Right ventricle myocardium superior (tissue), 1 donor: ENCODE measurements at places on chromosomes 2 and 18. TPM values are rescaled to one million over a fixed set of nuclear protein-coding genes. Genes with fewer than 3 reads are reported as not detected.

GRCh38 chr2:211329421-211329820 lies 773.0 kb downstream of the CPS1 start:
- DNase-seq = no peak

- DNase-seq = peak; percentile 73
These were observed 44.5 kb downstream of the PDIA6 start for GRCh38 chr2:10768063-10768507.

- DNase-seq = no peak
These were observed at the start of gene MTCL1 for GRCh38 chr18:8705238-8705960. Gene MTCL1 (plus strand): TSS chr18:8705556. CDS start chr18:8705661, 105 bp downstream.

DNA sequence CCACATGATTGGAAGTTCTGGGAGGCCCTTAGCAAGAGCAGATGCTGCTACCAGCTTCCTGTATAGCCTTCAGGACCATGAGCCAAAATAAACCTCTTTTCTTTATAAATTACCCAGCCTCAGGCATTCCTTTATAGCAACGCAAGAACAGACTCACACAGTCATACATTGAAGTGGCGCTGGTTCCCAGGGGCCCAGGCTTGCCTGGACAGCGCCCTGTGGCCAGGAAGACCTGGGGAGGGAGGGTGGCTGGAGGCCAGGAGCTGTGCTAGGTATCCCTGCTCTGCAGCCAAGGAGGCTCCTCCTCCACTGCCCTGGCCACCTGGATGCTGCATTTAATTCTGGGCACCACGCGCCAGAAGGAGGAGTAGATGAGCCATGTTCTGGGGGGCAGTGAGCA lies 98.1 kb downstream of the AGAP1 start:
- peak; percentile 34 for DNase-seq

GRCh38 chr2:72001937-72002690 lies 145.5 kb downstream of the CYP26B1 start:
- DNase-seq = no peak

DNA sequence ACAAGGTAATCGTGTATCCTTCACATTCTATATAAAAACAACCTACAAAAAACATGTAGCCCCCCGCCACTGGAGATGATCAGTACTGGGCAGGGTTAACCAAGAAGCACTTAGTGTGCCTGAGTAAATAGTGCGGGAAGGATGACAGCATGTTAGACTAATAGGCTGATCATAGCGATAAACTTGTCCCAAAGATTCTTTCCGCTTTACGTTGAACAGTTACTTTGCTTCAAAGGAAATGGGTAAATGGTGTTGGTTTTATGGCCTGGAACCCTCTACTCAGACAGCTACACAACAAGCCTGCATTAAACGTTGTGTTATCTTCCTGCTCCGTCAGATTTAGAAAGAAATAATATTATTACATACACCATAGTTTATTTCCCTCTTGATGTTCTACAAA lies 67.7 kb downstream of the CTAGE1 start:
- no peak for DNase-seq

ASB1 gene
- total RNA-seq = 69.8 TPM

DNA sequence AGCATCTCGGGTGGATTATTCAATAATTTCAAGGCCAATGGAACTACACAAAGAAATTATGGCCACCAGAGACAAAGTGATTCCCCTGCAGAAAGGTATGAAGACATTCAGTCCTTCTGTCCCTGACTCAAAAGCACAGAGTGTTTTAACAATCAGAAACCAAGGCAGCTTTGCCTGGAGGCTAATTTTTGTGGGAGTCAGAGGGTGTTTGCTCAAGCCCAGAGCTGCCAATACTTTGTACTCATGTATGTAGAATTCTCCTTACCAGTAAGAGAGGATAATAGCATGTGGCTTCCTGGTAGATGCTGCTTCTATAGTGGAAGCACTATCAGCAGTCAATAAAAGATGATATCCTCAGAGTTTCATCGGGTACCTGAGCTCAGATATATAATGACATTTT lies 178.4 kb downstream of the KCNE4 start:
- no peak for DNase-seq

- DNase-seq = no peak
These were observed 47.4 kb downstream of the TSPYL6 start for GRCh38 chr2:54208364-54209240.

GRCh38 chr2:46299365-46300263 lies 2.4 kb downstream of the EPAS1 start:
- peak; percentile 85 for DNase-seq

DNA sequence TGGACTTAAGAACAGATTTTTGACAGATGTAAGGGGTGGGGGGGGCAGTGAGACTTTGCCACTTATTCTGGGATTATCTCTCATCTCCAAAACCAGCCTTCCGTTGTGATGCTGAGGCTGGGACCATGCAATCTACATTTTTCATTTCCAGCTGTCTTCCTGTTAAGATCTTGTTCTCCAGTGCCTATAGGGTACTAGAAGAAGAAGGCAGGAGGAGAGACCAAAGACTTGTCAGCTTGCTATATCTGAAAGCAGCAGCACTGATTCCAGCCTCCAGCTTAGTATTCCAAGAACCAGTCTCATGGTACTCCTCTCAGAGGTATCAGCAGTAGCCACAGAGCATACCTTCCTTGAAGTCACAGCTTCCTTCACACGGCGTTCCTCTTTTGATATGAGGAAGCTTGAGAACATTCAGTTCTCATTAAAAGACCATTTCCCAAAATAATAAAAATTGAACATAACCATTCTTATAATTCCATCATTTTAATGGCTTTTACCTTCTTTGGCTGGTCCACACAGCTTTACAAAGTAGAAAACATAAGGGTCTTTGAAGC lies 49.8 kb downstream of the USP34 start:
- DNase-seq = no peak

DNA sequence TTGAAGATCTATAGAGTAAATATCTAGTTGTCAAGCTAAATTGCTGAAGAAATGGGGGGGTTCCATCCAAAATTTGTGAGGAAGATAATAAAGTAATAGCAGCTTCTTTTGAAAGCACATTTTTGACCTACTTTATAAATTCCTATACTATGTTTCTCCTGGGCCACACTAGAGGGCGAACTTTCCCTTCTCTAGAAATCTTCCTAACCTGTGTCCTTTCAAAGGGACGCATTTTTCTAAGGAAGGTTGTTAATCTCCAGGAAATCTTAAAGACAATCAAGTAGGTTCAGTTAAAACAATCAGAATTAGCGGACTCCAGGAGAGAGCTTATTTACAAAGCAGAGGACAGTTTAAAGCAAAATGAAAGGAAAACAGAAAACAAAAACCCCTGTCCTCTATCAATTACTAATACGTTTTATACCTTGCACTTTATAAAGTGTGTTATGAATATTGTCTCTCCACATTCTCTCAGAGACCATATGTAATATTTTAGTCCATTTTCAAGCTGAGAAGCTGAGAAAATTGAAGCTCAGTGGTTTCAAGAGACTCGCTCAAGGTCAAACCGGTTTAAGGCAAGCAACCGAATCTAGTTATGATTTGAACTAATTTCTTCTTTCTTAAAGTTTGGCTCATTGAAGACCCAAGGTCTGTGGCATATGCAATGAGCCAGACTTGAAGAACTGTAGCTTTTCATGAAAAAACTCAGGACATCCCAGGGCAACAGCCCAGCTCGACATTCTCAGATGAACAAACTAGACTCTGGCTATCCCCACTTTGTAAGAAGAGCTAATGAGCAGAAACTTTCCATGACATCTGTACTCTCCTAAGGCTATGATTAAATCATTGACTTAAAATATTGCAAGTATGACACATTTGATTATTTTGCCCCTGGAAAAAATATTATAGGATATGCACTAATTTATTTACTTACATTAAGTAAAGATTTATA lies 273.6 kb downstream of the PAX3 start:
- DNase-seq = no peak

POLE4 gene
- 48.7 TPM for total RNA-seq

DNA sequence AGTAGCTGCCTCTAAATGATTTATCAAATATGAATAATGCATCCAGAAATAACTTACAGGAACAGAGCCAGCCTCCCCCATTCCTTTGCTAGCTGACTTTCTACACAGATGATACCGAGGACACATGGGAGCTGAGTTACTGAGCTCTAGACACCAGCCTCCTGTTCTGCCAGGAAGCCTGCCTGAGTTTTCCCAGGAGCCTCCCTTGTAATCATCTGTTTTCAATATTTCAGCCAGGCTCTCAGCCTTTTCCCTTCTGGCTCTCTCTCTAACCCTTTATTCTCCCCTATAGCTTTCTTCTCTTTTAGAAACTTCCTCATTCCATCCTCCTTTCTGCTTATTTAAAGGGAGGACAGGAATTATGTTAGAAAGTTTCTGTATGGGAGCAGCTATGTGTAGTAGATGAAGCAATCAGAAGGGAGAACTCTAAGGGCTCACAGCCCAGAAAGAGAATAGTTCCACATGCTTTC lies 911.6 kb downstream of the TDRD15 start:
- peak; percentile 46 for DNase-seq

RNF25 gene
- total RNA-seq = 12.4 TPM

- no peak for DNase-seq
These were observed 60.4 kb upstream of the CDKL4 start for GRCh38 chr2:39304200-39304599.

WDSUB1 gene
- 10.8 TPM for total RNA-seq

ASB18 gene
- total RNA-seq = 4.5 TPM

ANKRD53 gene
- 0.30 TPM for total RNA-seq

PPP4R1 gene
- total RNA-seq = 55.4 TPM

DNA sequence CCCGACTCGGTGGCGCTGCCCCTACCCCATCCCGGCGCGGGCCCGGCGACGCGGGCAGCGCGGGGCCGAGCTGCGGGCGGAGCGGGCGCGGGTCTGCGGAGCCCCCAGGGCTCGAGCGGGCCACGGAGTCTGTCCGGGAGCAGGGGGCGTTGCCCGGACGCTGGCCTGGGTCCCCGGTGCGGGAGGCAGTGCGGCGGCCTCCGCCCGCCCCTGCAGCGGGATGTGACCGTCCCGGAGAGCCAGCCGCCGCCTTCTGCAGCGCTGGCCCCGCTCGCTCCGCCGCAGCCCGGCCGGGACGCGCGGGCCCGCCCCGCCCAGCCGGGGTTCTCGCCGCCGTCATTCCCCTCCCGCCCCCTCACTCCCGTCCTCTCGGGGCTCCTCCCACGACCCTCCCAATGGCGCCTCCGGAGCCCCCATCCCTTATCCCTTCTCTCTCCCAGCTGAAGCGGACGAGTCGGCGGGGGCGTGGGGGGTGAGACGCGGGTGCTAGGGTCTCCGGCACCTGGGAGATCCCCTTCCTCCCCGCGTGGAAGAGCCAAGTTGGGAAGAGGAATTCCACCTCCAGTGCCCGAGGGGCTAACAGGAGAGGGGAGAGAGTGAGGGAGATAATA lies at the start of gene FNDC4:
Gene FNDC4, minus strand, starts transcription at position 257 of the 611 bp plus-strand sequence. CDS start 521 bp downstream, outside the sequence.
- no peak for DNase-seq

ZBTB7C gene
- total RNA-seq = 2.6 TPM

GRCh38 chr2:127770973-127771735 lies 39.8 kb downstream of the WDR33 start:
- DNase-seq = no peak

DNA sequence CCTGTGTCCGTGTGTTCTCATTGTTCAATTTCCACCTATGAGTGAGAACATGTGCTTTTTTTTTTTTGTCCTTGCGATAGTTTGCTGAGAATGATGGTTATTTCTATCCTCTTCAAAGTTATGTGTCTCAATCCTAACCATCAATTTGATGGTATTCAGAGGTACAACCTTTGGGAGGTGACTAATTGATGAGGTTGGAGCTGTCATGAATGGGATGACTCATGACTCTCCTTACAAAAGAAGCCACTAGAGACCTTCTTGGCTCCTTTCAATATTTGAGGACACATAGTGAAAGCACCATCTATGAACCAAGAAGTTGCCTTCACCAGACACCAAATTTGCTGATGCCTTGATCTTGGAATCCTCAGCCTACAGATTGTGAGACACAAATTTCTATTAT lies 677.1 kb upstream of the DDX18 start:
- DNase-seq = no peak

DNA sequence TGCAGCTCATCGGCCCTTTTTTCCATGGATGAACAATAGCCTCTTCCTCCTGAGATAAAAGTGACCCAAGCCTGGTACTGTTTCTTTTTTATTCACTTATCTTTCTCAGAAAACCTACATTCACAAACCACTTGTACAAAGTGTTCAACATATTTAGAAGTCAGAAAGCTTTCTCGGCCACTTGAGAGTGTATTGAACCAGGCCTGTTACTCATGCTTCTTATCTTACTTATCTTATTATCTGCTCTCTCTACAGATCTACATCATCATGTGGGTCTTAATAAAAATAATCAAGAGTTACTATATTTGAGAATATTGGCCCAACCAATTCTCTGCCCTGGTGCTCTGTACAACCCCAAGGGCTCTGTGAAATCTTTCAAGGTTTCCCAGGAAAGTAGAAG lies 242.1 kb downstream of the MREG start:
- no peak for DNase-seq

STPG4 gene
- total RNA-seq = not detected

SRD5A2 gene
- not detected for total RNA-seq

GRCh38 chr18:23884681-23885375 lies 129.7 kb upstream of the TTC39C start:
- no peak for DNase-seq

GRCh38 chr18:9902832-9903231 lies 11.0 kb upstream of the VAPA start:
- peak; percentile 55 for DNase-seq

GRCh38 chr2:150557020-150557600 lies 69.6 kb upstream of the RND3 start:
- DNase-seq = no peak

DNA sequence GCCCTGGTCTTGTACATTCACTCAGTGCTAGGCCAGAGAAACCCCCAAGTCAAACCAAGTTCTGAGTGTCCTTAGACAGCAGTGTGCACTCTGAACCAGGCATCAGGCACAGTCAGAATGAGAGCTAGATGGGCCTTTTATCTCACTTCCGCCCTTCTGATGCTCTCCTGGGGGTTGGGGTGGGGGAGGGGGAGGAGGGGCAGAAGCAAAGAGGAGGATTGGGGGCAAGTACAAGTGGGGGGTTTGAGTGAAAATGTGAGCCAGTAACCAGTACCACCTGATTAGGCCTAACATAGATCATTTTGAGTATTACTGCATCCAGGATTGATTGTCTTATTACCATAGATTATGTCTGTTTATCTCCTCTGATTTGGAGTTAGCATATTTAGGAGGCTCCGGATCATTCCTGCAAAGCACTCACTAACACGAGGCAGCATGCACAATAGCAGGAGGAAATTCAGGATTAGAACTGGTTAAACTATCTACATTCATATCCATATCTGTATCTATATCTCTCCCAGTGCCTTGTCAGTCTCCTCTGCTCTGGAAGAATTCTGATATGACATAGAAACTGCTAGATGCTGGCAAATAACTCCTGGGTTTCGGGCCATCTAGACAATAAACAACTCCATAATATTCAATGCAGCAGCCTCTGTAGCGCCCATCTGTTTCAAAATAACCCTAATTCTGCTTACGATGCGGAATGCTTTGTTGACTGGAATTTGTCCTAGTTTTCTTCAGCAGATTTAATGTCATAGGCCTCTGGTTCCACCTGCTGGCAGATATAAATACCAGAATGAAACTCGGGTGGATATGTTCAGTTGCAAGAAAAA lies 149.1 kb downstream of the RHBDD1 start:
- DNase-seq = no peak

GATA6 gene
- 56.0 TPM for total RNA-seq

EGR4 gene
- not detected for total RNA-seq

GCG gene
- total RNA-seq = not detected

- DNase-seq = no peak
These were observed 437.4 kb downstream of the PIK3C3 start for GRCh38 chr18:42392416-42392815.

GRCh38 chr2:176566961-176567360 lies 297.7 kb downstream of the MTX2 start:
- no peak for DNase-seq

- DNase-seq = no peak
These were observed 12.2 kb upstream of the ARL5A start for GRCh38 chr2:151840216-151841046.
